ENCODE measurements at places on chromosomes 4 and X.

- DNase-seq = no peak
Measured at GRCh38 chr4:7141151-7141834, 51.0 kb upstream of the SORCS2 start.

GRCh38 chrX:139974471-139974870 lies 9.2 kb upstream of the CXorf66 start:
- no peak for DNase-seq

GRCh38 chr4:884896-885295 lies 47.2 kb downstream of the GAK start:
- DNase-seq = no peak

DNA sequence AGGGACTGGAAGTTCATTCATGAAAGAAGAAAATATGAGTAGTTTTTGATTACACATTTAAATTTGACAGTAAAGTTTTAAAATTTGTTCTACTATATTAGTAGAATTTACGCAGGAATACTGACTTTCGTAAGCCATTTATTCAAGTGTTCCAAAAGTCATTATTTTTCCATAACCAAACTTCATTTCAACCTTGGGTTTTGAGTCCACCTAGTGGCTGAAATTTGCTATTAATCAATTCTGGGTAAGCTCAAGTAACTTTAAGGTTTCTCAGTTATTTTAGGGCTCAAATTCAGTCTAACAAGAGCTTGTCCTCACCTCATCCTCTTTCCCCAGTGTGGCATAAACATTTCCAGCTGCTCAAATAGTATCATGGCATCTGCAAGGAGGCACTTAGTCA lies 175.4 kb downstream of the SH3BGRL start:
- no peak for DNase-seq

DNA sequence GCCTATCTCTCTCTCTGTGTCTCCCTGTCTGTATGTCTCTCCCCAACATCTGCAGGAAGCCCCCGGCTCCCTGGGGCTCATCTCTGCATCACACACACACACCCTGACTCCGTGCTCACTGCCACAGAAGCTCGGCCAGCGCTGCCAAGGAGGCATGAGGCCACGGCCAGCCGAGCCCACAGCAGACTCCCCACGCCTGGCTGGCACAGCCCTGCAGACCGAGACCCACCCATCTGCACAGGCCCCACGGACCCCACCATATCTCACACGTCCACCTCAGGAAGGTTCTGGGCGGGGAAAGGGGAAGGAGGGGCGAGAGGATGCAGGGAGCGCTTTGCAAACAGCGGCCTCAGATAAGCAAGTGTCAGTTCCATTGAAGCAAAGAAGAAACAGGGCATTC lies 28.5 kb upstream of the SLC25A6 start:
- no peak for DNase-seq

- no peak for DNase-seq
Measured at GRCh38 chr4:54668014-54668611, 10.4 kb downstream of the KIT start.

DNA sequence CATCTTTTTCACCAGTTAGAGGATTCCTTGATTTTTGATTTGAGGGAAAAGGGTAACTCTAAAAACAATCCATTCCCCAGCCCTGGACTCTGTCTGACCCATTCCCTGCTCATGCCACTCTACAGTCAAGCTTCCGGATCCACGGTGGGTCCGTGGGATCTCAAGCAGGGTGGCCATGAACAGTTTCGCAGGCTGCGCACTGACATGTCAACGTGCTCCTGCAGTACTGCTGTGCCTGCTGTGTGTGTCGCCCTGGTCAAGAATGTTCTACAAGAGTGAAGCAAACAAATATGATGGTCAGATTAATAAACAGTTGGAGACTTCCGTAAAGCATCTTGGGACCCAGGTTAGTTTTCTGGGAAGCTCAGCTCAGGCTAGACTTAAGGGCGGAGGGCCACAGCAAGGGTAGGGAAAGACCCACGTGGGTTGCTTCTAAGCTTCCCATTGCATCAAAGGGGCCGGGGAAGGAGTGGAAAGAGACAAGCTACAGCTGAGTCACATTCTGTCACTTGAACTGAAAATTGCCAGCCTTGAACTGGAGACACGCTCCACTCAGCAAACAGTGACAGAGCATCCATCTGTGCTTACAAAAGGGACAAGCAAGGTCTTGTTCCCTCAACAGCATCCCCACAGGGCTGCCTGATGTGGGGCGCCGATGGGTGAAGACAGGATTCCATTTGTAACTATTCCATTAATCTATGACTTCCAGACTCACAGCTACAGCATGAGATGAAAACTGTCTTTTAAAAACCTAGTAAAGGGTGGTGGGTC lies 81.8 kb downstream of the MTMR1 start:
- no peak for DNase-seq

Measured in T-helper 22 cell (primary cell).